CD4-positive, alpha-beta T cell treated with Interleukin-10 for 1 hour (primary cell): ENCODE measurements at places on chromosomes 3 and 15.

- DNase-seq, result no peak
These were observed 270.3 kb upstream of the CFAP20DC start for GRCh38 chr3:59320080-59320479.

GRCh38 chr15:26098801-26099200 lies 235.7 kb upstream of the ATP10A start:
- no peak for DNase-seq

- DNase-seq, result no peak
These were observed 59.9 kb upstream of the COL8A1 start for GRCh38 chr3:99578339-99578970.

DNA sequence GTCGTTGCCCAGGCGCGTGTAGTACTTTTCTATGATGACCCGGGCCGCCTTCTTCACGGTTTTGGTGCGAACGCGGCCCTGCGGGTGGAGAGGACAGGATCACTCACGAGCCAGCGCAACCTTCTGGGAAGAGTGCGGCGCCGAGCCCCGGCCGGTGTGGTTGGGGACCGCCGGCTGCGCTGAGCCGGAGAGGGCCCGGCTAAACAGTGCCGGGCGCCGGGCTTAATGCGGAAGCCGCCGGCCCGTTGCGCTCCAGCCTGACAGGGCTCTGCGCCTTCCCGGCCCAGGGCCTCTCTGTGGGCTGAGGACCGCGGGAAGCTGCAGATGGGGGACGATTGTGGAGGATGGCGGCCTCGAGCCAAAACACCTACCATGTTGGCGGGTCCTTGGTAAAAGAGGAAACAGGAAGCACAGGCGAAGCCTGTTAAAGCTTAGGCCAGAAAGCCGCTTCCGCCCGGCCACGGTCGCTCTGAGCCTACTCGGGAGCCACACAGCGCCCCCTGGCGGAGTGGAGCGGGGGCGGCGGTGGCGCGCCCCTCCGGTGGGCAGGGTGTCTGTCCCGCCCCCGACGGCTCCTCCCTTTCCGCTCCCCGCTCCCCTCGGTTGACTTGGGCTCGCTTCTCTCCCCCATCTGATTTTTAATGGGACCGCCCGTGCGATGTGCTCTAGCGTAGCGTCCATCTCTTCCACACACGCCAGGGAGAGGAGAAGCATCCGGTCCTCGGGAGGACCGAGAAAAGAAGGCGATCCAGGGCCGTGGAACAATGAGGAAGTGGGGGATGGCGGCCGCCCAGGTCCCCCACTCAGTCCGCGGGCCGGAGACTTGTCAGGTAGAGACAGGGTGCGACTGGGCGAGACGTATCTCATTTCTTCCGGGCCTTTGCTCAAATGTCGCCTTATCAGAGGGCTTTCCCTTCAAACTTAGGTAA lies at the start of gene RPS17:
TSS of gene RPS17 (minus strand) at position 403 of the 929 bp plus-strand sequence. CDS start at position 374, 29 bp downstream.
- peak; percentile 98 for DNase-seq

DNA sequence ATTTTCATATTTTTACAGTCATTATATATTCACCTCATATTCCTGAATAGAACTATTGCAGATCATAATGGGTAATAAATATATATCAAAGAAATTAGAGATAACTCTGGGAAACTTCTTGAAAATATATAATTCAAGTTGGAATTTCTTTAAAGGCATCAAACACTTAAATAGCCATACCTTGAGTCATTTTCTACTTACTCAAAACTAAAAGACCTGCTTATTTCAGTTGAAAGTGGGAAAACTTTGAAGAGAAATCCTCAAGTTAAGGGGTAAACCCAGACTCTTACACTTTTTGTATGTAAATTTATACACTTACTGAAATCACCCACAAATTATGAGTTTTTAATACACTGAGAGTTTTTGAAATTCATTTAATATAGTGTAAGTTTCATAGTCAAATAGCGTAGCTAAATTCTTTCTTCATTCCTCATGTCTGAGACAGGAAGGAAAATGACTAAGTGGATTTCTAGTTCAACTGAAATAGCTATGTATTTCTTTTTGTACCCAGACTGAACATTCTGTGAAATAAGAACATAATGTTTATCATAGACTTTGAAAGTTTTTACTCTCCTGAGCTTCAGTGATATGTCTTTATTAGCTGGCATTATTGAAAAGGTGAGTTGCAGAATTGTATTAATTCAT lies 4.6 kb upstream of the ALCAM start:
- no peak for DNase-seq
